COLO829 (cell line): ENCODE measurements at places on chromosomes 3 and 15.
A peak's percentile ranks its signal among the peaks of the same experiment; 100 is the strongest.

DNA sequence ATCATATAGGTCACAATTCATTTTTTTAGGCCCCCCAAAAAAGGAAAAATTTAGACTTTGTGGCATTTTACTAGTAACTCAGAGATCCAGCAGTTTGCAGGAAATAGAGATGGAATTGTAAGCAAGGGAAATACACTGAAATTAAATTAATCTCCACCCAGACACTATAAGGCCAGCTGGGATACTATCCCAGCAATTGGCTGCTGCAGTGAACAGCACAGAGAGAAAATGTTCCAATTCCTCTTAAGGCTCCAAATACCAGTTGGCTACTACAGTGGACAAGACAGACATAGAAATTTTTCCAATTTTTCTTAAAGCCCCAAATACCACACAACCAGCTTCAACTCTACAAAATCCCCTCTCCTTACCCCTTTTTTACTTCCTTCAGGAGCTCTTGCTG, 78.9 kb downstream of the ULK4 start:
- DNase-seq, result no peak

- DNase-seq, result no peak
Measured at GRCh38 chr15:89149501-89150101, 61.3 kb downstream of the ABHD2 start.

DNA sequence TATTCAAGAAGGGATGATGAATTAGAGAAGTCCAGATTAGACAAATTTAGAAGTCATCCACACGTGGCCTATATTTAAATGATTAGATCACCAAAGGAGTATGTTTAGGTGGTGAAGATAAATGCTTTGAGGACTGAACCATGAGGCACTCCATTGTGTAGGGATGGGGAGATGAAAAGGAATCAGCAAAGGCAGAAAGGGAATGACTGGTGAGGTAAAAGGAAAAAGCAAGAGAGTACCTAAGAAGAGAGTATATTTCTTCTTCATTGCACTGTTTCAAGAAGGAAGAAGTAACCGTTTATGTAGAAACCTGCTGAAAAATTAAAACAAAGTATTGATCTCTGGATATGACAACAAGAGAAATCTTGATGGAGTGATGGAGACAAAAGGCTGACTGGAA, 40.7 kb downstream of the DENND4A start:
- DNase-seq, result no peak

GRCh38 chr3:153631102-153631501, 469.1 kb downstream of the RAP2B start:
- DNase-seq, result no peak

DNA sequence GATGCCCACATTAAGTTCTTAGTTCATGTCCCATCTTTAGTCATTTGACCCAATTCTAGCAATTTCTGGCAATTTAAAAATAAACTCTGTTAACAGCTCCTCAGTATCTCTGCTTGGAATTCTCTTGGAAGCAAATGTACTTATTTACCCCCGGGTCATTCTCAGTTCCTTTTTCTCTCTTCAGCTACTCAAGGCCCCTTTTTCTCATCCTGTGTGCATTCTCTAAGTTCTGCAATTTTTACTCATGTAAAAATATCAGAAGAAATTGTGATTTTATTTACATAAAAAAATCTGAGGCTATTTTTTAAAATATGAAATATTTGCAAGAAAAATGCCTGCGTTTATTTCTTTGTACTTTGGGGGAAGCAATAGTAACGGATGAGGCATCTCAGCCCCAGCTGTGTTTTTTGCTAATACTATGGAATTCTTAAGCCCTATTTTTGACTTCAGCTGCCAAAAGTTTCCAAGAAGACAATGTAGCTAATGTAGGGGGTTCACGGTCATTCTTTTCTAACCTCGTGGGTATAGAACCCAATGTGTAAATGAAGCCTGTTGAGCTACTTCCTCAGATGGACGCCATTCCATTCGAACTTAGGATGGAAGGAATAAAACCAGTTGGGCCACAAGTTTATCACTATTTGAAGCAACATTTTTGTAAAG, 20.0 kb downstream of the CERS3 start:
- DNase-seq, result no peak

DNA sequence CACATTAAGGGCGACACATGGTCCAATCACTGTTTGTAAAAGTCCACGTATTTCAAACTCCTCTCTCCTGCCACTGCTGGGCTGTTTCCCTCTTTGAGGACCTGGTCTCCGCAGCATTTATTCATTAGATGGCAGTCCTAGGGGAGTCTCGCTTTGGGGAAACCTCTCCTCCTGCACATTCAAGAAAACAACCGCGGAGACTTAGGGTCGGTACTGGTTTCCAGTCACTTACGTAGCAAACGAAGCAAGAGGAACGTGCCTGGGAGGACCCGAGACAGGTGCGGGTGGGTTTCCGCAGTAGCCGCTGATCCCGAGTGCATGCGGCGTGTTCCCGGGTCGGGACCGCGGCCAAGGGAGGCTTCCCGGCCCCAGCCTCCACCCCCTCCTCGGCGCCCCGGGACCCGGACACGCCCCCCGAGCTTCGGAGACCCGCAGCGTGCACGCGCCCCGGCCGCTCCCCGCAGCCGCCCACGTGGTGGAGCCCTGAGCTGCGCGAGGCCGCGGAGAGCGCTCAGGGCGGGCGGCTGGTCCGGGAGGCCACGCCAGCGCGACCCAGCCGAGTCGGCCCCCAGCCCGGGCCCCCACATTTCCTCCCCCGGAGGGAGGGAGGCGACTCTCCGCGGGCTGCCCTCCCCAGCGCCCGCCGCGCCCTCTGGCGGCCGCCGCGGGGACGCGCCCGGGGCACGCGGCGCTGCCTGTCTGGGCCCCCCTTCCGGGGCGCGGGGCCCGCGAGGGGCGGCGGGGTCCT, 1.1 kb upstream of the IGF1R start:
- no peak for DNase-seq

GRCh38 chr3:55704521-55704920, 217.4 kb upstream of the WNT5A start:
- no peak for DNase-seq

DNA sequence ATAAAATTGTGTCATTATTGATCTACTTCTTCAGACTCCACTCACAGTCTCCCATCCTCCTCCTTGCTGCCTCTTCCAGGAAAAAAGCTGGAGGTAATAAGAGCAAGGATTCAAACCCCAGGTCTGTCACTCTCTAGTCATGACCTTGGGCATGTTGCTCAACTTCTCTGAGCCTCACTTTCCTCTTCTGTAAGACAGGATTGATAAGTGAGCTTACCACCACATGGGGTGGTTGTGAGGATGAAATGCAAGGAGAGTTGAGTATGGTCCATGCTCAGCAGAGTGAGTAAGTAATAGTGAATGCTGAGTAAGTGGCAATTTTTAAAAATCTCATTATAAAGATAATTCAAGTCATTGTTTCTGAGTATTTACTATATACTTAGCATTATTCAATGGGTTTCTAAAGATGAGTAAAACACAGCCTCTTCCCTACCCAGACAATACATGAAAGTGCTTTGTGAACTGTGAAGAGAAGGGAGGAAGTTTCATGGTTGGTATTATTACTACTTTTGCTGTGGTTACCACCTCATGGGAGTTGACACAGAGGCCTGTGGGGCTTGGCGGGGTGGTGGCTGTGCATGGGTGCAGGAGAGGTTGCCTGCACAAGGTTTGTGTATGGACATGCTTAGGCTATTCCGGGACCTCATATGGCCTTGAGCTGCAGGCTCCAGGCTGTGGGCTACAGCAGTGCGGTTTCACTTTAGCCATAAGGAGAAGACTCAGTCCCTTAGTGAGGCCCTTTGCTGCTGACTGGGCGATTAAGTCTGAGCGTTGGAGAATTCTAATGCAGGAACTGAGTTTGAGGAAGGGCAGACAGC, 30.0 kb downstream of the SLC6A11 start:
- DNase-seq, result no peak

- DNase-seq, result peak; percentile 33
Measured at GRCh38 chr3:195666-196065, 897 bp upstream of the CHL1 start.

GRCh38 chr3:185978516-185978915, 40.7 kb upstream of the TRA2B start:
- DNase-seq, result no peak

GRCh38 chr3:31039145-31039544, 144.7 kb upstream of the GADL1 start:
- no peak for DNase-seq

DNA sequence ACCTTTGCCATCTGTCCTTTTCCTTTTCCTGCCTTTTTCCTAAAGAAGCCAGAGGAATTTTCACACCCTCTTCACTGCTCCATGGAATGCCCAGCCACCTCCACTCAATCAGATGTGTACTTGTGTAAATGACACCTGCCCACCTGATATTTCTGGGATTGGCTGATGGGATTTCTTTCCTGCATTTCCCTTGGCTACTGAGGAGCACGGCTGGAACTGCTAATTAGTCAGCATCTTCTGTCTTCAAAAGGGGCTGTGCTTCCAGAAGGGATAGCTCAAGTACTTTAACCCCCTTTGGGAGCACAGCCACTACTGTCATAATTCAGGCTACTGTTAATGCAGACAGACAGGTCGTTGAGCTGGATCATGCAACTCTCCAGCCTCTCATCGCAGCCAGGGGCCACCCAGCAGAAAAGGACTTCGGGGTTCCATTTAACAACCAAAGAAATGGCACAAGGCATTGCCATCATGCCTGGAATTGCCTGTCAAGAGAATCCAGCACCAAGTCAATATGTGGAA, 38.6 kb downstream of the MGLL start:
- DNase-seq, result no peak

- DNase-seq, result no peak
Measured at GRCh38 chr3:6962801-6963200, 101.9 kb downstream of the GRM7 start.

DNA sequence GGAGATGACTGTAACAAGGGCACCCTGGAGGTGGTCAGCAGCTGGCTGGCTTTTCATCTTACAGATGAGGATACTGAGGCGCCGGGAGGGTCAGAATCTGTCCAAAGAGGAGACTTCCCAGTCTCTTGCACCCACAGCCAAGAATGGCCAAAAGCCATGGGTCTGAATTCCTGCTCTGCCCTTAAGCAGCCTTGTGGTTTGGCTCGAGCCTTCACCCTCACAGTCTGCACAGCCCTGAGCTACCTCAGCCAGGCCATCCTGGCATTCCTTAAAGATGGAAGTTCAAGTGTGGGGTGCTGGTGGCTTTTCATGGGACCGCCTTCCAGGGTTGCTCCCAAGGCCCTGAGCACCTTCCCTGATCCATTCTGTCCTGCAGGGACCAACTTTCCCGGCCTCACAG, 59.2 kb downstream of the CACNA2D2 start:
- no peak for DNase-seq

DNA sequence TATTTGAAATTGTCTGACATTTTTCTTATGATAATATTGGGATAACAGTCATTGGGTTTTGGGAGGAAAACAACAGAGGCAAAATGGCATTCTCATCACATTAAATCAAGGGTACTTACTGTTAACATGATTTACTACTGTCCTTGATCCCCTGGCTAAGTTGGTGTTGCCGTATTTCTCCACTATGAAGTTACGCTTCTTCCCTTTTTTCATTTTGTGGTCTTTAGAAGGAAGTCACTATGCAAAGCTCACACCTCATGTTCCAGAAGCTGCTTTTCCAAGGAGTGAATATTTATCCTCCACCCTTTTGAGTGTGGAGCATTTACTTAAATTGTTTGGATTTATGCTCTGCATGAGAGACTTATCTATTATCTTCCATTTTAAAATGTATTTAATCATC, 63.7 kb downstream of the ALCAM start:
- DNase-seq, result no peak

DNA sequence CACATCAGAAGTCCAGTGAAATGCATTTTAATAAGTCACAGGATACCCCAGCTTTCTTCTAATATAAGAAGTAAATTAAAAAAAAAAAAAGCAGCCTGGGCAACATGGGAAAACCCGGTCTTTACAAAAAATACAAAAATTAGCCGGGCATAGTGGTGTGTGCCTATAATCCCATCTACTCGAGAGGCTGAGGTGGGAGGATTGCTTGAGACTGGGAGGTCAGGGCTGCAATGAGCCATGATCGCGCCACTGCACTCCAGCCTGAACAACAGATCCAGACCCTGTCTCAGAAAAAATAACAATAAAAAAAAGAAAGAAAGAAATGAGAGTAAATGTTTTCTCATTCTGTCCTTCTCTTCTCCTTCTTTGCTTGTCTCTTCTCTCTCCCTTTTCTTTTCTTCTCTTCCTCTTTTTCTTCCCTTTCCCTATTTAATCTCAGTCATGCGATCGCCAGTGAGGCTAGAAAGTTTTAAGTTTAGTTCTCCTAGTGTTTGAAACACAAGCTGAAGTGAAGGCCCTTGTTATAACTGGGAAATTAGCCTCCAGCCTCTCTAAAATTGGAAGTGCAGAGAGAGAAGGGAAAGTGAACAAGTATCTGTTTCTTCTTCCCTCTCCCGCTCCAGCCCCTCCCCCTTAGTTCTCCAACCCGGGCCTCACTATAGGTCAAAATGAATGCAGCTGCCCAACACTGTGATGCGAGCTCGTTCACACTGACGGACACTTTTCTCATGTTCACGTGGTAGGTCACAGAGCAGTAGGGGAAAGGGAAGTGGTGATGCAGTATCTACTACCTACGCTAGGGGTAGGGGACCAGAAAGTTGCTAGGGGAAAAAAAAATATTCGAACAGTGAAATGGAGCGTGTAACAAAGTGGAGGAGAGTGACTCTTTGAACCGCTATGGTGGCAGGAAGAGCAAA, 23.5 kb upstream of the TSC22D2 start:
- DNase-seq, result peak; percentile 87

DNA sequence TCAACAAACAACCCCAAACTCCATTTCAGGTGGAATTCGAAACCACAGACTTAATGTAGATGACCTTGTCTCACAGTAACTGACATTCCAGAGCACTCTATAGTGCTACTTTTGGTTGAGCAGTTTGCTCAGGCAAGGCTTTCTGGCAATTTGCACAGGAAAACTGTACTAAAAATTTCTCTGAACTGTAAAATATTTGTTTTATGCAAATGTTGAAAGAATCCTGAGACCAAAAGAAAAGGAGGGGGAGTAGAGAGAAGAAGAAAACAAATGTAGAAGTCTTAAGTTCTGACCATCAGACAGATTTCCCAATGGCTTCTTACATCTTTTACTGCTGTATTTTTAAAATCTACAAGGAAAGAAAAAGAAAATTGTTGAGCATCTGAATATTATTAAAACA, 53.5 kb downstream of the DTWD1 start:
- DNase-seq, result no peak

GRCh38 chr15:57503911-57504598, 87.6 kb upstream of the MYZAP start:
- DNase-seq, result no peak

- no peak for DNase-seq
Measured at GRCh38 chr15:91118817-91119590, 18.9 kb downstream of the SV2B start.

DNA sequence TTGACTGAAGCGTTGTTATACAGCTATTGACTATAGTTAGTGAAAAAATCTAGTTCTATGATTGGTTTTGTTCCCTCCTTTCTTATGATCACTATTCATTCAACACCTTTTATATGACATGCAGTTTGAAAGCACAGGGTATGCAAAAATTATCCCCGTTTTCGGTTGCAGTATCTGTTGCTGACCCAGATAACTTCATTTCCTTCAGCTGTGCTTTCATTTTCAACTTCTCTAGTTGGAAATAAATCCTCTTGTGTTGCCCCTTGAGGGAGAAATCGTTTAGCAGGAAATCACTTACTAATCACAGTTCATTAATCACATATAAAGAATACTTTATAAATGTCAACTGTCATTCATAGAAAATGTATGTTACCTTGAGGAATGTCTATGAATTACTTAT, 55.1 kb downstream of the MBNL1 start:
- no peak for DNase-seq
